ENCODE measurements at places on chromosomes 5 and 9.

DNA sequence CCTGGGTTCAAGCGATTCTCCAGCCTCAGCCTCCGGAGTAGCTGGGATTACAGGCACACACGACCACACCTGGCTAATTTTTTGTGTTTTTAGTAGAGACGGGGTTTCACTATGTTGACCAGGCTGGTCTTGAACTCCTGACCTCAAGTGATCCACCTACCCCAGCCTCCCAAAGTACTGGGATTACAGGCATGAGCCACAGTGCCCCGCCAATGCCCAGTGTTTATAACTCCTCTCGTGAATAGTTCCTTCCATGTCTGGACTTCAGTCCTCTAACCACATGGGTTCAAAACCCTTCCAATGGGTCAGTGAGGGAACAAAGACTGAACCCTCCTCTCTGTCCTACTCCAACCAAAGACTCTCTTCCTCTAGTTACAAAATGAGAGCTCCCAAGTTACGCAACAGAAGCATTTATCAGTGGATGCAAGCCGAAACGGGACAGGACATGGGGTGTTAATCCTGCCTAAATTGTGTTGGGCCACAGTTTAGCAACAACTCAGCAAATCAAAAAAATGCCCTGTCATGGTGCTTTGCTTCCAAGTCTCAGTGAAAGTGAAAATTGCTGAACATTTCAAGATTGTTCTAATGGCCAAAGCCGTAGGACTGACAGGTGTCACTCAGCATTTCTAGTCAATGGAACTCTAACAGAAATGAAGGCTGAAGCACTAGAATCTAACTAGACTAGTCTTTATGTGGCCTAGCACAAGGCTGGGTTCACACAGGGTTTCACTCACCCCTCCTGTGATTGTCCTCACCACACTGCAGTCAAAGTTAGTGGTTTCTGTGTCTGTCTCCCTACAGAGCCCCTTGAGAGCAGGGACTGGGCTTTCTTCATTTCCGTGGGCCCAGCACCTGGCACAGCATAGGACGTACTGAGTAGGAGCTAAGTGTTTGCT is 3.2 kb upstream of the TMEM245 start:
- H3K27ac ChIP-seq = no peak overlapping the region
- H3K4me3 ChIP-seq = no peak overlapping the region
- no peaks in the 10 kb centered on the region for H3K4me1 ChIP-seq
- H3K36me3 ChIP-seq = no peaks in the 10 kb centered on the region
- no peak for DNase-seq
- no peaks in the 10 kb centered on the region for H3K27me3 ChIP-seq

GRCh38 chr5:159805021-159805420 is 111.3 kb upstream of the ADRA1B start:
- DNase-seq = no peak
- H3K4me3 ChIP-seq = no peak overlapping the region
- H3K27me3 ChIP-seq = no peaks in the 10 kb centered on the region
- no peaks in the 10 kb centered on the region for H3K4me1 ChIP-seq
- H3K36me3 ChIP-seq = no peaks in the 10 kb centered on the region

GRCh38 chr5:66232706-66233445 is 88.8 kb downstream of the SREK1 start:
- H3K4me1 ChIP-seq = no peaks in the 10 kb centered on the region
- no peak for DNase-seq
- no peak overlapping the region for H3K4me3 ChIP-seq
- no peak overlapping the region for H3K27ac ChIP-seq

- DNase-seq = no peak
- no peak overlapping the region for H3K27ac ChIP-seq
- H3K4me1 ChIP-seq = no peaks in the 10 kb centered on the region
- H3K4me3 ChIP-seq = no peak overlapping the region
- no peaks in the 10 kb centered on the region for H3K27me3 ChIP-seq
- H3K36me3 ChIP-seq = no peaks in the 10 kb centered on the region
Observed at GRCh38 chr9:95635986-95636671, 119.4 kb upstream of the PTCH1 start.
